ENCODE measurements at places on chromosomes 12 and 14. TPM values are rescaled to one million over a fixed set of nuclear protein-coding genes. Genes with fewer than 3 reads are reported as not detected.

DNA sequence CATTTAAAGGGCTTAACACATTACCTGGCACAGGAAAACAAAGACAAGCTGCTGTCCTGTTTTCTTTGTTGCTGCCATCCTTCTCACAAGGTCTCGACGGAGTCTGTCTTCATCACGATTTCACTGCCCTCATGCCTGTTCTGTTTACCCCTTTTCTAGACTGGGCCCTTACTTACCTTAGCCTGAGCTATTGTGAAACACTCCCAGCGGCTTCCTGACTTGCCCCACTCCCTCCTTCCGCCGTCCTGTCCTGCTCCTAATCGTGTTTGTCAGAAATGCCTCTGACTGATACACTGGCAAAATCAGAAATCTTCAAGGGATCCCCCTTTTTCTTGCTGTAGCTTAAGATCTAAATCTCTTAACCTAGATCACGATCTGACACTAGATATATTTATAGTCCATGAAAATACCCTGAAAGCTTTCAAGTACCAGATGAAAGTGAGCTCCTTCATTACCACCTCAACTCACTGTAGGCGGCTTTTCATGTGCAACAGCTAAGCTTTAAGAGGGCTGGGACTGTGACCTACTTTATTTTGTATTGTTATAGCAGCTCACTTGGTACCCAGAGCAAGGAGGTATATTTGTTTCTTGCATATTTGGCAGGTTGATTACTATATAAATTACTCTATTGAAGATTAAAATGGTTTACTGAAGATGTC lies 32.1 kb downstream of the TECPR2 start:
- H3K4me3 ChIP-seq, result no peak overlapping the region

- H3K4me3 ChIP-seq, result no peak overlapping the region
- no peaks in the 10 kb centered on the region for H3K27me3 ChIP-seq
Observed at GRCh38 chr14:43792980-43793379, 714.1 kb downstream of the FSCB start.

GRCh38 chr12:22416801-22417200 lies 82.3 kb upstream of the ST8SIA1 start:
- H3K4me1 ChIP-seq, result peaks cover 14% of the 10 kb centered on the region
- DNase-seq, result no peak
- no peaks in the 10 kb centered on the region for H3K36me3 ChIP-seq
- H3K4me3 ChIP-seq, result no peak overlapping the region

- H3K27ac ChIP-seq, result no peak overlapping the region
- H3K4me1 ChIP-seq, result peaks cover 7% of the 10 kb centered on the region
- no peak overlapping the region for H3K4me3 ChIP-seq
- no peaks in the 10 kb centered on the region for H3K36me3 ChIP-seq
Observed at GRCh38 chr14:54350203-54350602, 46.6 kb upstream of the CDKN3 start.

DNA sequence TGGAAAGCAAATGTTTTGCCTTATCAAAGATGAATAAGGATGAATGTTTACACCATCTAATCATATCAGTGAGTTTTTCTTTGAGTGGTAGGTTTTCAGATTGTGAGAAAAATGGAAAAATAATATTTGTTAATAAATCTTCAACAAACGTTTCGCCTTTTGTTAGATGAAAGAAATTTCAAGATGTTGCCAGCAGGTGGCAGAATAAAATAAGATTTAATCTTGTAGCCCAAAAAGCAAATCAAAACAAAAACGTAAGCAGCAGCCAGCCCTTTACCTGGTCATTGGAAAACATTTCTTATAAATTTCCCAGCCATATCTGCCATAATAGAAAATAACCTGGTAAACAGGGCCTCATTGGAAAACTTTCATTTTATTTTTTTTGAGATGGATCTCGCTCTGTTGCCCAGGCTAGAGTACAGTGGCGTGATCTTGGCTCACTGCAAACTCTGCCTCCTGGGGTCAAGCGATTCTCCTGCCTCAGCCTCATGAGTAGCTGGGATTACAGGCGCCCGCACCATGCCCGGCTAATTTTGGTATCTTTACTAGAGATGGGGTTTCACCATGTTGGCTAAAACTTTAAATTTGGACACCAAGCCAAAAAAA lies 15.4 kb upstream of the TMEM120B start:
- no peaks in the 10 kb centered on the region for H3K4me1 ChIP-seq
- no peaks in the 10 kb centered on the region for H3K27me3 ChIP-seq
- DNase-seq, result peak; percentile 58
- H3K27ac ChIP-seq, result no peak overlapping the region

- H3K4me3 ChIP-seq, result no peak overlapping the region
- no peaks in the 10 kb centered on the region for H3K36me3 ChIP-seq
- H3K27me3 ChIP-seq, result no peaks in the 10 kb centered on the region
- no peak for DNase-seq
Observed at GRCh38 chr12:132430838-132431774, 58.8 kb upstream of the FBRSL1 start.

DNA sequence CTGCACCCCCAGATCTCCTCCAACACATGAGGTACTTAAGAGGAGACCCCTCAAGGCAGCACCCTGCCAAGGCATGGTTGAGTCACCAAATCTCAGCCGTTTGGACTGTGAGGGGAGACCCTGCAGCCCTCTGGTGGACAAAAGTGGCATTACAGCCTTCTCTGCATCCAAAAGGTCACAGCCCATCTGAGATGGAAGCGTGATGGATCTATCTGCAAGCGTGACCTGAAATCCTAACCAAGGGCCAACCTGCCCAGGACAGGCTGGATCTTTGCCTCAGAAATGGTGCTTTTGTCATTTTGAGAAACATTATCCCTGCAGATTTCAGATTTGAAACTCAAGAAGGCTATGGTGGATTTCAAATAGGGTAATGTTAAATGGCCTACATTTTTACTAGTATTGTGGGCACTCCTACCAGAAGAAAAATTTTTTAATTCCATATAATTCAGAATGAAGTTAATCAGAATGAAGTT lies 23.7 kb upstream of the DHRS4 start:
- no peak overlapping the region for H3K4me3 ChIP-seq
- DNase-seq, result peak; percentile 82
- no peaks in the 10 kb centered on the region for H3K27me3 ChIP-seq
- H3K4me1 ChIP-seq, result peaks cover 15% of the 10 kb centered on the region

DNA sequence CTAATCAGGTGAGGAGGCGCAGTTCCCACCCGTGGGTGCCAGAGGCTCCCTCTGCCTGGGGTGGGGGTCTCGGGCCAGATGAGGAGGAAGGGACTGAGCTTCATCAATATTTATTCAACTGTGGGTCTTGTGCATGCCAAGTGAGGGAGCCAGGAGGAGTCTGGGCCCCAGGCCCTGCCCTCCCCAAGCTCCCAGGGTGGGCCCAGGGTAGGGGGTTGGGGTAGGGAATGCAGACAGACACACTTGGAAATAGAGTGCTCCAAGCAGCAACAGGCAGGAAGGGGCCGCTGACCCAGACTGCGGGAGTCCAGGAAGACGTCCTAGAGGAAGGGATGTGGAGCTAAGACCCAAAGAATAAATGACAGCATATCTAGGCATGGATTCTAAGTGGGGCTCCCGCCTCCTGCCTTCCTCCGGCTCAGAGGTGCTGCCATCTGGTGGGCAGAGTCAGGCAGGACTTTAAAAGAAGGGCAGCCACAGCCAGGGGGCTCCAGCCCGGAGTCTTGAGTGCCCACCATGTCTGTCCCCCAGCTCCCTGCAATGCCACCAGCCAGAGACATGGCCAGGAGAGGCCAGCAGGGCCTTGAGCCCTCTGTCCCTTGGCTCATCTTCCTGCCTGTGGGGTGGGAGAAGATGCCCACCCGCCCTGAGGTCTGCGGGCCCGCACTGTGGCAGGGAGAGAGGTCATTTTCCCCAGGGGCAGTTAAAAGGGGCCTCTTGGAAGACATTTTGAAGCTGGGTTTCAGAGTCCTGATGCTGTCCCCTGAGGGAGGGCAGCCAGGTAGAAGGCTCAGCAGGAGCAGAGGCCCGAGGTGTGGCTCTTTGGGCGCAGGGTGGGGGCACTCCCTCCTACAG lies 70.1 kb downstream of the PHETA1 start:
- no peaks in the 10 kb centered on the region for H3K27me3 ChIP-seq
- no peaks in the 10 kb centered on the region for H3K36me3 ChIP-seq
- H3K4me1 ChIP-seq, result no peaks in the 10 kb centered on the region
- no peak overlapping the region for H3K4me3 ChIP-seq
- H3K27ac ChIP-seq, result no peak overlapping the region

GRCh38 chr12:48938805-48939204 lies 13.5 kb upstream of the FKBP11 start:
- no peak overlapping the region for H3K27ac ChIP-seq
- no peaks in the 10 kb centered on the region for H3K36me3 ChIP-seq
- H3K4me1 ChIP-seq, result no peaks in the 10 kb centered on the region
- H3K27me3 ChIP-seq, result no peaks in the 10 kb centered on the region
- DNase-seq, result no peak

DNA sequence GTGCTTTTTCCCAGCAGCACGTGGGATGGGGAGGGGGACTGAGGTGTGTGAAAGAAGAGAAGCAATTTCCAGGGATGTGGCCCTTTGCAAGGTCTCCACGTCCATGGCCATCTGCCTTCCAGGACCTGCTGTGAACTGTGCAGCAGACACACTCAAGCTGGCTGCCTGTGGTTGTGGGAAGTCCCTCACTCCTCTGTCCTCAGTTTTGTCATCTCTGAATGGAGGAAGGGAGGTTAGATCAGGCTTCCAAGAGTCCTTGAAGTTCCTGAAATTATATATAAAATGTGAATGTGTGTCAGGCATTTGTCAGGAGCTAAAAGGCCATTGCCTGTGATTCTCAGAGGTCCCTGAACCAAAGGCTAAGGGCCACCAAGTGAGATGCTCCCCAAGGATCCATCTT lies 328.2 kb downstream of the CACNA1C start:
- H3K4me3 ChIP-seq, result no peak overlapping the region
- no peak for DNase-seq
- no peaks in the 10 kb centered on the region for H3K27me3 ChIP-seq
- H3K27ac ChIP-seq, result no peak overlapping the region
- no peaks in the 10 kb centered on the region for H3K36me3 ChIP-seq

DNA sequence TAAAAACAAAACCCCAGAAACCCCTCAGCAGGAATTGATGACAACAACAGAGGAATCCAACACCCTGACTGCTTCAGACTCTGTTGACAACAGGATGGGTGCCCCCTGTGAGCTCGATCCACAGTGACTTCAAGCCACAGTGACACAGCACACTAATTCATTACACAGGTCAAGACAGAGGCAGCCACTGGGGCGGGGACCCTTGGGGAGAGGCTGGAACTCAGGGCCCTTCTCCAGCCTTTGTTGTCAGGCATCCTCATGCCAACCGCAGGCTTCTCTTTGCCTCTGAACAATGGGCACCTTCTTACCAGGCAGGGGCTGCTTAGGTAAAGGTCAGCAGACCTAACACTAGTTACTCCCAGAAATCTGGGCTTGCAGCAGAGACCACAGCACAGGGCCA lies 37.6 kb downstream of the ACADS start:
- peaks cover 9% of the 10 kb centered on the region for H3K36me3 ChIP-seq
- no peak for DNase-seq
- H3K27ac ChIP-seq, result no peak overlapping the region
- no peak overlapping the region for H3K4me3 ChIP-seq
- no peaks in the 10 kb centered on the region for H3K4me1 ChIP-seq
- H3K27me3 ChIP-seq, result no peaks in the 10 kb centered on the region

- no peak for DNase-seq
- no peaks in the 10 kb centered on the region for H3K4me1 ChIP-seq
- H3K36me3 ChIP-seq, result no peaks in the 10 kb centered on the region
- H3K4me3 ChIP-seq, result no peak overlapping the region
- no peaks in the 10 kb centered on the region for H3K27me3 ChIP-seq
Observed at GRCh38 chr12:58720421-58720820, 199.9 kb downstream of the LRIG3 start.

- H3K4me1 ChIP-seq, result peaks cover 32% of the 10 kb centered on the region
- H3K36me3 ChIP-seq, result no peaks in the 10 kb centered on the region
- peaks cover 5% of the 10 kb centered on the region for H3K27me3 ChIP-seq
- H3K4me3 ChIP-seq, result no peak overlapping the region
Observed at GRCh38 chr12:49335118-49335954, 1.7 kb downstream of the C1QL4 start.

GRCh38 chr12:62466018-62466593 lies 520 bp upstream of the MON2 start:
- peaks cover 14% of the 10 kb centered on the region for H3K4me1 ChIP-seq
- peak overlapping the region; percentile 98 for H3K27ac ChIP-seq
- H3K27me3 ChIP-seq, result no peaks in the 10 kb centered on the region
- peak overlapping the region; percentile 24 for H3K4me3 ChIP-seq
- DNase-seq, result no peak
- H3K36me3 ChIP-seq, result no peaks in the 10 kb centered on the region

- H3K4me3 ChIP-seq, result no peak overlapping the region
- DNase-seq, result no peak
- H3K27me3 ChIP-seq, result no peaks in the 10 kb centered on the region
- no peaks in the 10 kb centered on the region for H3K4me1 ChIP-seq
- no peak overlapping the region for H3K27ac ChIP-seq
Observed at GRCh38 chr12:2064071-2064507, 11.3 kb downstream of the CACNA1C start.

- DNase-seq, result no peak
- H3K27ac ChIP-seq, result no peak overlapping the region
- no peak overlapping the region for H3K4me3 ChIP-seq
- H3K27me3 ChIP-seq, result no peaks in the 10 kb centered on the region
- peaks cover 14% of the 10 kb centered on the region for H3K4me1 ChIP-seq
Observed at GRCh38 chr12:52311285-52311648, 9.9 kb downstream of the KRT83 start.

GRCh38 chr12:95694136-95694535 lies 96.4 kb downstream of the NTN4 start:
- no peaks in the 10 kb centered on the region for H3K27me3 ChIP-seq
- H3K27ac ChIP-seq, result peak overlapping the region; percentile 24
- H3K36me3 ChIP-seq, result no peaks in the 10 kb centered on the region
- peak; percentile 22 for DNase-seq
- H3K4me3 ChIP-seq, result no peak overlapping the region
- peaks cover 16% of the 10 kb centered on the region for H3K4me1 ChIP-seq

- H3K4me1 ChIP-seq, result no peaks in the 10 kb centered on the region
- H3K27ac ChIP-seq, result no peak overlapping the region
- no peaks in the 10 kb centered on the region for H3K36me3 ChIP-seq
Observed at GRCh38 chr12:81610955-81611889, 147.9 kb downstream of the PPFIA2 start.

DNA sequence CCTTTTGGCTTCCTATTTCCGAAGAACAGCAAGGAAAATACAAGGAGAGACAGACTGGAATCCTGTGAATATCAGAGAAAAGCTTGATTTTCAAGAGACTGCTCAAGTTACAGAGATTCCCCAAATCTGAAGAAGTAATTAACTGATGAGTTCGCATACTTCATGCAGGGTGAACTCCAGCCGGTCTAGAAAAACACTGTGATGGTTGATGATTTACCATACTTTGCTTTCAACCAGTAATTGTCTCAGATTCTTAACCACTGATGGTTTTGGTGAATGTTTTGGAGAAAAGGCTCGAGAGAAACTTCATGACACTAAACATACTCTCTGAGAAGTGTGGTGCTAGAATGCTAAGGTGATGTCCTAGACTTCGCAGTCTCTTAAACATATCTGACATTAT lies 4.4 kb upstream of the PLXNC1 start:
- H3K27ac ChIP-seq, result no peak overlapping the region
- DNase-seq, result no peak
- no peaks in the 10 kb centered on the region for H3K27me3 ChIP-seq
- H3K4me1 ChIP-seq, result peaks cover 6% of the 10 kb centered on the region
- H3K36me3 ChIP-seq, result no peaks in the 10 kb centered on the region

TIMELESS gene
- 4.7 TPM for total RNA-seq

RTN1 gene
- 11.2 TPM for total RNA-seq

ETFBKMT gene
- total RNA-seq, result 2.9 TPM

HOXC12 gene
- total RNA-seq, result not detected

TTC9 gene
- total RNA-seq, result 2.6 TPM

C12orf42 gene
- total RNA-seq, result not detected

TSPAN19 gene
- total RNA-seq, result not detected

OR6C2 gene
- total RNA-seq, result not detected

Data from body of pancreas (tissue), 4 donors.